ENCODE measurements at places on chromosomes 4 and X. TPM values are rescaled to one million over a fixed set of nuclear protein-coding genes. Genes with fewer than 3 reads are reported as not detected.

DNA sequence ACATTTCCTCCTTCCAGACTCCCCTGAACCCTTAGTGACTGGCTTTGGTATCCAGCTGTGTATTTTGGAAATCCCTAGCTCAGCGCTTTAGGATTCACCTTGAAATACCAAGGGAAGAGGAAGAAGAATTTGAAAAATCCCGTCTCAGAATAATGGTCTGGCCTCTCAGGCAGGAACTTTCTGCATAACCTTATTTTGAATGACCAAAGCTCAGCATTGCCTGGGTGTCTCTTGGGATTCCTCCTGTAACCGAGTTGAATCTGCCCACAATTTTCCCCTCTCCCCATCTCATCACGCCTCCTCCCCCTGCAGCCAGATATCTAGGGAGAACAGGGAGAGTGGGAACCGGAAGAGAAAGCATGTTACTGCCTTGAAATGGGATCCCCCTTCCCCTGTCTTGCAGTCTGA is 116.2 kb downstream of the SMIM20 start:
- no peak for DNase-seq

- DNase-seq = peak; percentile 12
Measured at GRCh38 chrX:39195156-39195555, 393.9 kb downstream of the MID1IP1 start.

Gene PAGE2B
- total RNA-seq = not detected

GRCh38 chr4:94406668-94407437 is 44.9 kb upstream of the PDLIM5 start:
- peak; percentile 86 for DNase-seq

GRCh38 chrX:9983846-9984245 is 16.7 kb downstream of the CLDN34 start:
- no peak for DNase-seq

Gene DCLK2
- 14.0 TPM for total RNA-seq

GRCh38 chr4:56229947-56230346 is 157.3 kb downstream of the AASDH start:
- DNase-seq = no peak

Gene RBM46
- total RNA-seq = 1.3 TPM

Gene NLGN3
- 2.5 TPM for total RNA-seq

DNA sequence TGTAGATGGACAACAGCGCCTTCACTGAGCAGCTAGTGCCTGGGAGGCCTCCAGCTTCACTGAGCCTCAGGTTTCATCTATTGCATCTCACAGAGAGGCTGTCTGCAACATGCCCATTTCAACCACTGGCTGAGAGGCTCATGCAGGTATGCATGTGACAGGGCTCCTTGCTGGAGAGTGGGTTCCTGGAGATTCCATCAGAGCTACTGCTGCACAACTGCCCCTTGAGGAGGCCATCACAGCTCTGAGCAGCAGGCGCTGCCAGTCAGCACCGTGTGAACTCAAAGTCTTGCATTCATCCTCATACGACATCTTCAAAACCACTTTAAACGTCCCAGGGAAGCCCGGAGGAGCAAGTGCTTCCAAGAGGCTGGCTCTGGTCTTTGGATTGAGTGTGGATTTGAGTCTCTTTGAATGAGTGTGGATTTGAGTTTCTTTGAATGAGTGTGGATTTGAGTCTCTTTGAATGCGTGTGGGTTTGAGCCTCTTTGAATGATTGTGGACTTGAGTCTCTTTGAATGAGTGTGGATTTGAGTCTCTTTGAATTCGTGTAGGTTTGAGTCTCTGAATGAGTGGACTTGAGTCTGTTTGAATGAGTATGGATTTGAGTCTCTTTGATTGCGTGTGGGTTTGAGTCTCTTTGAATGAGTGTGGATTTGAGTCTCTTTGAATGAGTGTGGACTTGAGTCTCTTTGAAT is 8.7 kb downstream of the P2RY8 start:
- DNase-seq = no peak

Gene CRMP1
- total RNA-seq = 1.4 TPM

Gene ZNF718
- total RNA-seq = 11.6 TPM

- DNase-seq = no peak
Measured at GRCh38 chr4:189779281-189779980, 161.2 kb upstream of the FRG1 start.

- no peak for DNase-seq
Measured at GRCh38 chrX:132277953-132278614, 58.8 kb upstream of the RAP2C start.

Gene FAAH2
- 5.1 TPM for total RNA-seq

- no peak for DNase-seq
Measured at GRCh38 chrX:136203438-136203837, 47.8 kb downstream of the MAP7D3 start.

DNA sequence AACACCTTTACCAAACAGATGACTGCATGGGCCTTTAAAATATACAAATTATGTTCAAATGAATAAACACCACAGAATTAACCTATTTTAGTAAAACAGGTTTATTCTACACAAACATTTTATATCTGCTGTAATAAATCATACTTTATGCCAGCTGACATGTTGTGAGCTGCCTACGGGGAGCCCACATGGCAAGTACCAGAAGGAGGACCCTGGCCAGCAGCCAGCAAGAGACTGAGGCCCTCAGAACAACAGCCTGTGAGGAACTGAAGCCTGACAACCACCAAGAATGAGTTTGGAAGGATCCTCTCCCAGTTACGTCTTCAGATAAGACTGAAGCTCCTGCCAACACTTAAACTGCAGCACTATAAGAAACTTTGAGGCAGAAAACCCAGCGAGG is 377.0 kb downstream of the PDGFC start:
- no peak for DNase-seq

DNA sequence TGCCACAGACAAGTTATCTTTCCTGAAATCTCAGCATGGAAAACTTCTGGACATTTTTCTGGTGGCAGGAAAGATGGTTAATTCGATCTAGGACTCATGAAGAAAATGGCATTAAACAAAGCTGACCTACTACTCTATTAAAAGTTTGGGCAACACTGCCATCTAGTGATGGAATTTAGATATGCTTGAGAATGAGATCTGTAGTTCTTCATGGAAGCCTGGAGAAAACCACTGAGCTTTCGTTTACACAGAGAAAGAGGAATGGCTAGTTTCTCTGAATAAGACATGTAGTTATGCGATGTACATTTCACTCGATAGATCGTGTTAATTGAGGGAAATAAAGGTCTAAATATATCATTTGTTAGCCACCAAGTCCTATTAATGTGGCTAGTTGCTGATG is 51.7 kb upstream of the CHRDL1 start:
- DNase-seq = peak; percentile 29

DNA sequence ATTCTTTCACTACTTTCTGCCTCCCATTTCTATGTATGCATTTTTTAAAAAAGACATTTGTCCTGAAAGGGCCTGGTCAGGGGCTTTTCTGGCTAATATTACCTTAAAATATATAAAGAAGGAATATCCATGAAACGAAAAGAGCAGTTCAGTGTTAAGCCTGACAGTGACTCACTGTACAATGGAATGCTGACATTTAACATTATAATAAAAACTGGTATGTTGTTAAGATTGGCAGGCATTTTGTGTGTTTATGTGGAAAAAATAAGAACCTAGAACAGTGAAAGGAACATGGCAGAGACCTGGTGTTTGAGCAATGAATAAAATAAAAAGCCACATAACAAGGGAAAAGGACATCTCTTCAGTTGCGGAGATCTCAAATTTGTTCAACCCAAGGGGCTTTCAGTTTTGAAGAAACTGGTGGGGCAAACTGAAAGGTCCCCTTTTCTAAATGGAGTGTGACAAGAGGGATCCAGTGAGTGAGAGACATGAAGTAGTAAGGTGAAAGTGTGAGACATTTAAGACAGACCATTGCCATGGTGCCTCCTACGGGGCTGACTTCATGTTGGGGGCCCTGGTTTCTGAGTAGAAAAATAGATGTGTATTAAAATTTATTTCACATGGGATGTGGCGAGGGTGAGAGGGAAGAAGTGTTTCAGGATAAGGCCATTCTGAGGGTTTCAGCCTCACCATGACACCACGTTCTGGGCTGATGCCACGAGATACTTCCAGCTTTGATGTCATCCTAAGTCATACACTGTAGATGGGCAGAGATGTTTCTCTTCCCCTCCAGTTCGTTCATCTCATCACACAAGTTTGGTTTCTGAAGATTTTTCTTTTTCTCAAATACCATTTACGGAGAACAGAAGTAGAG is 324.9 kb downstream of the PPP3CA start:
- DNase-seq = no peak

- no peak for DNase-seq
Measured at GRCh38 chr4:89380980-89381379, 73.4 kb upstream of the GPRIN3 start.

GRCh38 chr4:185080545-185080944 is 62.3 kb downstream of the HELT start:
- no peak for DNase-seq

- DNase-seq = no peak
Measured at GRCh38 chr4:48767055-48767929, 12.8 kb downstream of the FRYL start.

Gene BTK
- 8.2 TPM for total RNA-seq

Gene NALF2
- 1.8 TPM for total RNA-seq

DNA sequence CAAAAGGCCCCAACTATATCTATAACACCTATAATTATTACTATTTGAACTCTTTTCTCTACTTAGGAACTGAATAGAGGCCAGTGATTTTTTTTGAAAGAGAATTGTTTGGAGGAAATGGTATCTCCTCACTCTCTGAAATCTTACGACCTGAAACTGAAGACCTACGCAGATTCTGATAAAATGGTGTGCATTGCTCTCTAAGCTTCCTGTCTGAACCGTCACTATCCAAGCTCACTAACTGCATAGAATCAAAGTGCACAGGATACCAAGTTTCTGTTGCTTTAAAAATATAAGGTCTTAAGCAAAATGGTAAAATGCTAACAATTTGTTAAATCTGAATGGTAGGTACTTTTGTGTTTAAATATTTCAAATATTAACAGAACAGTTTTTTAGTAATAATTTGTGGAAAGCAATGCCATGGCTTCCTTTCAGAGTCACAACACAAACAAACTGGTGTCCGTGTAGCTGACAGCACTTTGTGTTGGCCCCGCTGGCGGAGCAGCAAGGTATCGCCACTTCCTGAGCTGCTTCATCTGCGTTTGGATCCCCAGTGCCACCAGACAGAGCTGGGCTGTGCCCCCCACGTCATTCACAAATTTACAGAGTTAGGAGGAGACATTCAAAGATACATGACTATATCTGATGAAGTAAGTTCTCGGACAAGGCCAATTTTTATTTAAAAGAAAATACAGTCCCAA is 313.9 kb downstream of the FBXW7 start:
- DNase-seq = no peak

DNA sequence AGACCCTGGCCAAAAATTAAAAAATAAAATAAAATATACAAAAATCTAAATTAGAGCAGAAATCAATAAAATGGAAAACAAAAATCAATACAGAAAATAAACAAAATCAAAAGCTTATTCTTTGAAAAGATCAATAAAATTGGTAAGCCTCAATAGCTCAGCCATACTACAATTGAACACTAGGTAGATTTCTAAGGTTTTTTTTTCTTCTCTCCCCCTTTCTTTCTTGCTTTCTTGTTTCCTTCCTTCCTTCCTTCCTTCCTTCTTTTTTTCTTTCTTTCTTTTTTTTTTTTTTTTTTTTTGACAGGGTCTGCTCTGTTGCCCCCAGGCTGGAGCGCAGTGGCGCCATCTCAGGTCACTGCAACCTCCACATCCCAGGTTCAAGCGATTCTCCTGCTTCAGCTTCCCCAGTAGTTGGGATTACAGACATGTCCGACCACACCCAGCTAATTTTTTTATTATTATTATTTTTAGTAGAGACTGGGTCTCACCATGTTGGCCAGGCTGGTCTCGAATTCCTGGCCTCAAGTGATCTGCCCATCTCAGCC is 23.4 kb upstream of the PPP3CA start:
- no peak for DNase-seq

Gene CDS1
- total RNA-seq = 40.2 TPM

DNA sequence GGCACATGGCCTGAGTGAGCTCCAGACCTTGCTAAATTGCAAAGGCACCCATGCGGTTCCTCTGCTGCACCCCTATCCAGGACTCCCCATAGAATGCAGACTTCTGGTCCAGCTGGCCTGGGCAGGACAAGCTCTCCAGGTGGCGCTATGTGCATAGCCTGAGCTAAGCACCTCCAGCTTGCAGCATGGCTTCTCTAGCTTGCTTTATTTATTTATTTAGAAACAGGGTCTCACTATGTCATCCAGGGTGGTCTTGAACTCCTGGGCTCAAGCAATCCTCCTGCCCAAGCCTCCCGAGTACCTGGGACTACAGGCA is 5.5 kb upstream of the WFS1 start:
- DNase-seq = peak; percentile 58

Gene CFAP299
- total RNA-seq = not detected

DNA sequence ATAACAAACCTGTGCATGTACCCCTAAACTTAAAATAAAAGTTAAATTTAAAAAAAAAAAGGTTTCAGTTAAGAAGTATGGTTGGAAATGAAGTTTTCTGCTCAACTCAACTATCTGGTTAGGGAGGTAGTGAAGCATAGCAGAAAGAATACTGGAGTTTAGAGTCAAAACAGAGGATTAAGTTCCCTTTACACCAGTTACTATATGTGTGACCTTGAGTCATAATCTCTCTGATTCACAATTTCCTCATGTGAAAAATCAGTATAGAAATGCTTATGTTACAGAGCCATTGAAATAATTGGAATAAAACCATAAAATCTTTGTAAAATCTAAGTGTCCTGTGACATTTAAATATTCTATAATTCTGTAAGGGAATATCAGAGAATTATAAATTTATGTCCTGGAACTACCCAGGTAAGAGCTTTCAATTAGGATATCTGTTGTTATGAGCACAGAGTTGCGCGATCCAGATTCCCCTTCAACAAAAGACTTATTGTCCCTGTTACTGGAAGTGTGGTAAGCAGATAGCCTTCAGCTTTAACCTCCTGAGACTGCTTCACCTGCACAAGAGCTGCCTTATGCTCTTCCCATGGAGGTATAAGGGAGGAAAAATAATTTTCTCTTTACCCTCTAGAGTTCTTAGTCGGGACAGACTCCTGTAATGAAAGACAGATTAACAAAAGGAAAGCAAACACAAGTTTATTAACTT is 203.8 kb upstream of the NRK start:
- no peak for DNase-seq

- DNase-seq = no peak
Measured at GRCh38 chrX:19280636-19281035, 63.1 kb upstream of the PDHA1 start.

DNA sequence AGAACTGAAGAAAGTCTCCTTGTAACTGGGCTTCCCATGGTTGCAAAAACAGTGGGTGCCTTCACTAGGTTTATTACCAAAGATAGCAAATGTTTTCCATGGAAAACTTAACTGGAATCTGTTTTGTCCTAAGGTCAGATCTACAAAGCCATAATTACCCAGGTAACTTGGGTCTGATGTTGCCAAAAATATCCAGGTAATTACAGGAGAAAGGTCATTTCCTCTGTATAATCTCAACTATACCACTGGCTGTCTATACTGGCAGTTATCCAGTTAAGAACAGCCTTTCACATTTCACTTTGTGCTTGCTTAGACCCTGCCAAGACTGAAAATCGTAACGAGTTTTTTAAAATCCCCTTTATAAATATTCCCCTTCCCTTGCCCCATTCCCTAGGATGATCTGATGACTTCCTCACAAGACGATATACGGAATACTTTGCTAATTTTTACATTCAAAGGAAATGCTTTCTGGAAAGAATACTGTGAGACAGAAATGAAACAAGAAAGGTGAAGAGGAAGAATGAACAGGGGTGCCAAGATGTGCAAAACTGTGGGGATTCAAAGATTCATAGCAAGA is 105.5 kb downstream of the MAML3 start:
- no peak for DNase-seq

Gene NUDT9
- total RNA-seq = 56.9 TPM
